ENCODE measurements at places on chromosomes 1 and 21.

DNA sequence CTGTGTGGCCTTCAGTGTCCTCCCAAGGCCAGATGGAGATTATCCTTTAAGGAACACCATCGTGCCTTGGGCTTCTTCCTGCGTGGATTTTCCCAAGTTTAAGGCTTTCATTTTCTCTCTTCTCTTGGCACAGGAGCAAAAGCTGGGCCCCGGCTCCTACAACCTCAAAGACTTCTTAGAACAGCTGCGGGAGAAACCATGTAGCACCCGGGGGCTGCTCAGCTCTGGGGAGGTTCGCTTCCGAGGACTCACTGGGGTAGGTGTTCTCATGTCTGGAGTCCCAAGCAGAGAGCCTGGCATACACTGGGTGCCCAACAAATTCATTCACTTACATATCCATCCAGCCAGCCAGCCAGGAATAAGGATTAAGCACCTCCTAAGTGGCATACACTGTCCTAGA is 6.6 kb upstream of the TTC22 start:
- DNase-seq: no peak

DNA sequence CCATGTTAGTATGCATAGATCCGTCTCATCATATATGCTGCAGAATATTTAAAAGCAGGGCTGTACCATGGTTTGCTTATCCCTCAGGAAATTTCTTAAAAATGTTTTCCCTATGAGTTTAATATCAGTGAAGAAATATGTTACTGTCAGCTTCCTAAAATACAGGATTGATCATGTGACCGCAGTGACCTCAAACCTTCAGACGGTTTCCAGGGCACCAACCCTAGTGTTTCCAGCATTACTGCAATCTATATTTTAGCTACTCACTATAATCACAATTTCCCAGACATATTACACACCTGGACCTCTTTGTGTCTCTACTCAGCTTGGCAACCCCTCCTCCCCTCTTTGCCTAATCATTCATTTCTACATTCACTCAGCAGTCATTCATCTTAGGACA is 7.7 kb upstream of the SDHB start:
- no peak for DNase-seq

DNA sequence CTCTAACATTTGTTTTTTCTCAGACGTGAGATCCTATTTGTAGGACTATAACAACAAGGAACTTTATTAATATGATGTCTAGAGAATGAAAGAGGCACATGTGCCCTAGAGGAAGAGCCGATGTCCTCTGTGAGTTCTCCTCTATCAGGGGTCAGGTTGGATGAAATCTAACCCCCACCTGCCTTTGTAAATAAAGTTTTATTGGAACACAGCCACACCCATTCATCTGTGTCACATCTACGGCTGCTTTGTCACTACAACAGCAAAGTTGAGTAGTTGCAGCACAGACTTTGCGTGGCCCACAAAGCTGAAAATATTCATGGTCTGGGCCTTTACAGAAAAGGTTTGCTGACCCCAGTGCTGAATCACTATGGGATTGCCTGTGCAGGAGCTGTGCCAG is 571 bp upstream of the CAPN9 start:
- DNase-seq: no peak

- no peak for DNase-seq
These were observed 6.3 kb downstream of the RCC1 start for GRCh38 chr1:28512058-28512611.

DNA sequence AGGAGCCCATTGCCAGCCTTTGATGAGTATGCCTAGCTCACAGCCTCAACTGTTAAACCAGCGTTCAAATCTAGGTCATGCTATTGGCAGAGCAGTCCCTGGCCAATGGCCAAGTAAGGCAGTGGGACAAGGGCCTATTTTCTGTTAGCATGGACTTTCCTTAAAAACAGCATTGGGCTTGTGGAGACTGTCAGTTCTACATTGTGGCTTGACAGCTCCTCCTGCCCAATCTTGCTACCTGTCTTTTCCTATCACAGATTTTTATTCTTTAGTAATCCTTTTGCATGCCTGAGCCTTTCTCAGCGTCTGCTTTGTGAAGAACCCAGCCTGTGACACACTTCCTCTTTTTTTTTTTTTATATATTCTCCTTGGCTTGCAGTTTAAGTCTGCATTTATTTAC is 56.4 kb downstream of the DIP2A start:
- DNase-seq: peak; percentile 45

DNA sequence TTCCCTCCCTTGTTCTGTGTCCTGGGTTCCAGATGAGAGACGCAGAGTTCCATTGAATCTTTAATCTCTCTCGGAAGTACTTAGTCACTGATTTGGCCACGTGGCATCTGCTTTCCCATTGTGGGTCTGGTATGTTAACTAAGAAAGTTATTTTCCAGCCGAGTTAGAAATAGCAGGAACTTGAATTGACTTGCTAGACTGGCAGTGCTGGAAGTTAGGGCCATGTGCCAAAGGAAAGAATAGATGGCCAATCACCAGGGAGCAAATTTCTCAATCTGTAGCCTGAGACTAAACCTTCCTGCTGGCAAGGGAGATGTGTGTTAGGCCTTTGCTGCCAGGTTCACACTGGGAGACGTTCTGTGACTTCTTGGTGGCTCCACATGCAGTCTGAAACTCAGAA is 24.2 kb upstream of the SLFNL1 start:
- no peak for DNase-seq

DNA sequence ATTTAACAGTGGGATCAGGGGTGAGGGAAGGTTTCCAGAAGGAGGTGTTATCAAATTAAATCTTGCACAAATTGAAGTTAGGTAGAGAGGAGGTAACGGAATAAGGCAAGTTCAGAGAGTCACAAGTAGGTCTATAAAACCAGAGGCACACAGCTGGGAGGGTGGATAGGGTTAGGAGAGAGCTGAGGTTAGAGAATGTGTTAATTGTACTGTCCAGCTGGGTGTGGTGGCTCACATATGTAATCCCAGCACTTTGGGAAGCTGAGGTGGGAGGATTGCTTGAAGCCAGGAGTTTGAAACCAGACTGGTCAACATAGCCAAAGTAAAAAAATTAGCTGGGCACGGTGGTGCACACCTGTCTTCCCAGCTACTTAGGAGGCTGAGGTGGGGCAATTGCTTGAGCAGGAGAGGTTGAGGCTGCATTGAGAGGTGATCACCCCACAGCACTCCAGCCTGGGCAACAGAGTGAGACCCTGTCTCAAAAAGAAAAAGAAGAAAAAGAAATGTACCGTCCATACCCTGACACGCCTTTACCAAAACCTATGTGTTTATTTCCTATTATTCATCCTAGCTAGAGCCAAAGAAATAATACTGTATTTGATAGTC is 20.2 kb downstream of the SPATA45 start:
- no peak for DNase-seq

DNA sequence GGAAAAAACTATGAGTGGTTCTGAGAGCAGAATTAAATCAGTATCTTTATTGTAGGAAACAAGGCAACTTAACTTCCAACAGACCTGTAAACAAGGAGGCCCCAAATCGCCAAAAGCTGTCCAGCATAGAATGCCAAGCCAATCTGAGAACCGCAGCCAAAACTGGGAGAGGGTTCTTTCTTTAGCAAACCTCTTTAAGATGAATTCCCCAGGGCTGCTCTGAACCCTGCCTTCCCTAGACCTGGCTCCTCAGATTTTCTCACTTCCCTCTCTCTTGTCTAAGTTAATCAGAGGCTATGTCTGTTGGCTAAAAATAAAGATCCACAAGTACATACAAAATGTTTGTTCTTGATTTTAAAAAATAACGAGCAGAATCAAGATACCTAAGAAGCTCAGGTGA is 141.4 kb downstream of the SMYD3 start:
- no peak for DNase-seq

GRCh38 chr1:49424782-49425181 is 599.0 kb downstream of the AGBL4 start:
- no peak for DNase-seq

- no peak for DNase-seq
These were observed 1.3 kb downstream of the WDR47 start for GRCh38 chr1:109040627-109040988.

GRCh38 chr1:201594575-201595245 is 55.8 kb downstream of the NAV1 start:
- DNase-seq: no peak

DNA sequence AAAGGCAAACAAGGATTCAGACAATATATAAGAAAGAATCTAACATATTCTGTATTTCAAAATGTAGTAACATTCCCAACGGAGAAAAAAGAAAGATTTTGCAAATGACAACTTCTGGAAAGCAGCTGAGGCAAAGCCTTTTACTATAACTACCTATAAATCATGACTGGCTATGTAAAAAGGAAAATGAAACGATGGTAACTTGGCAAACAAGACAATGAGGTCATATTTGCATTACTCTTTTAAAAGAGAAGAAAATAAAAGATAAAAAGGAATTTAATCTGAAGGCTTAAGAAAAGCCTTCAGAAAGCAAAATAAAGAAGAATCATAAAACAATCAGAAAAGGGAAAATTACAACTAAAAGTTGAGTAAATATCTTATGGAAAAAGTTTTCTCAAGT is 25.1 kb upstream of the ASPM start:
- no peak for DNase-seq

All from CD4-positive, alpha-beta T cell (primary cell).